ENCODE measurements at places on chromosomes 7 and 10.

GRCh38 chr7:99837649-99838361 lies 10.0 kb downstream of the CYP3A43 start:
- no peak for DNase-seq

DNA sequence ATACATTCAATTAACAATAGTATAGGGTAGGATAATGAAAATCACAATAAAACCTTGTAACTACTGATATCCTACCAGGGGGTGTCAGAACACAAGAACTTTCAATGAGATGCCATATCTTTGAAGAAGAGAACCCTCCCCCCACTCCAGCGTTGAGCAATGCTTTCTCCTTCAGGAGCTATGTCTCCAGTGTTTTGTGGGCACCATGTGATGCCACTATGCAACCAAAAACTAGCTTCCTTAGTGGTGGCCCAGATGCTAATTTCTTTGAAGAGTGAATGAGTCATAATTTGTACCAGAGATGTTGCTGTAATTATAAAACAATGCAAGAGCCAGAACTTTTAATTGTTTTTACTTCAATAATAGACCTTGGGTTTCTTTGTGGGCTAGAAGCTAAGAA lies 76.0 kb upstream of the ADO start:
- no peak for DNase-seq

- no peak for DNase-seq
Measured at GRCh38 chr7:158393926-158394625, 193.5 kb downstream of the PTPRN2 start.

- DNase-seq: no peak
Measured at GRCh38 chr10:30577048-30577447, 52.5 kb downstream of the LYZL2 start.

DNA sequence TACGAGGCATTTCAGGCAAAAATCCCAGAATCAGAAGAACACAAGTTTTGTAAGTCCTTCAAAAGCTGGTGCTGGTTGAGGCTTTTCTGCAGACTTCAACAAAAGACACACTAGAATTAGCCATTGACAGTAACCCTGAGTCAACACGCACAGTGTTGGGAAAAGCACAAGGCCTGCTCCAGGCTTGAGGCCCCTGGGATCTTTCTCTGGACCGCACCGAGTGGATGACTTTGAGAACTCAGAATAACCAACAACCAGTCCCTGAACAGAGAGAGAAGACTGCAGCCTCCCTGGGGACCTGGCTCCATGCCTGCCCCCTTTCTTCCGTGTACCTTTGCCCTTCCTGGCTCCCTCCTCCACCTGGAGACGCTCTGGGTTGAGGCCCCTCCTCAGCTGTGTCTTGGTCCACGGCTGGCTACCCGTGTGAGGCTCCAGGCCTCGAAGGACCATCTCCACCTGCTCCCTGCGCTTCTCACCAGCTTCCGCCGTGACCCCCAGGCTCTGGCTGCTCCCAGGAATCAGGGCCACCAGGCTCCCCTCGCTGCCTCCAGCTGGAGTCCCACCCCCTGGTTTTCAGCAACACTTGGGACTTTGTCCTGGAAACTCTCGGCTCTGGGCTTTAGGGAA lies 28.4 kb downstream of the DIP2C start:
- DNase-seq: no peak

GRCh38 chr10:35331894-35332640 lies 4.2 kb upstream of the CCNY start:
- DNase-seq: no peak

DNA sequence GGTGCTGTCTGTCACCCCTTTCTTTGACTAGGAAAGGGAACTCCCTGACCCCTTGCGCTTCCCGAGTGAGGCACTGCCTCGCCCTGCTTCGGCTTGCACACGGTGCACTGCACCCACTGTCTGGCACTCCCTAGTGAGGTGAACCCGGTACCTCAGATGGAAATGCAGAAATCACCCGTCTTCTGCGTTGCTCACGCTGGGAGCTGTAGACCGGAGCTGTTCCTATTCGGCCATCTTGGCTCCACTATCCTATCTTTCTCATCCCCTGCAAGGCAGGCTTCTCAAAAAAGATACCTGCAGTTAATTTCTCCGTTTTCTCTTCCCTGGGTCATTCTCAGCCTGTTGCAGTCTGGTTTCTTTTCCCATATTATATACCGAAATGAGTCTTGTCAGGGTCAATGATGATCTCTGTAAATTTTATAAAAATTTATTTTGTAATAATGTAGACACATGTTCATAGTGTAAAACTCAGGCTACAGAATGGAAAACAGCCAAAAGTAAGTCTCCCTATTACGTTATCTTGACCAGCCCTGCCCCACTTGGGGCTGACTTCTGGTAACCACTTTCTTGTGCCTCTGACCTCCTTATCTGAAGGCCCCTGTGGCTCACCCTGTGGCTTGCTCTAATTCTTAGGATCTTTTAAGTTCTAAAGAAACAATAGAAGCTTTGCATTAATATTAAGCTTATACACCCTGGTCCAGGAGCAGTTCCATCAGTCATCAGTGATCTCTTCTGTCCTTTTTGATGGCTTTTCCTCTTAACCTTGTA lies 20.7 kb downstream of the BLVRA start:
- DNase-seq: no peak

DNA sequence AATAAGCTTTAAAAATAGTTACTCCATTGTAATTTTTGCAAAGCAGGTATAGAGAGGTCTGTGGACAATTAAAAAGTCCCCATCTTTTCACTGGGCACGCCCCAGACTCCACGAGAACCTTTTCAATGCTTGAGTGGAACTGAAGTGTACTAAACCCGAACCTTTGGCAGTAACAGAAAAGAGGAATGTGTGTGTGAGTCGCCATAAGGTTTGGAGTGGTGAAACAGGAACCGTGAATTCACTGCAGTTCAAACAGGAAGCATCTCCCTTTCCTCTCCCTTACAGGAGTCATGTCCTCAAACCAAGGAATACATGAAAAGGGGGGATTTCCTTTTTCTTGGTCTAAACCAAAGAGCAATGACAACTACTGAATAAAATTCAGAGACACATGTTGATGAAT lies 23.2 kb downstream of the NDUFB2 start:
- no peak for DNase-seq

- DNase-seq: no peak
Measured at GRCh38 chr10:98270073-98270740, 2.2 kb upstream of the LOXL4 start.

DNA sequence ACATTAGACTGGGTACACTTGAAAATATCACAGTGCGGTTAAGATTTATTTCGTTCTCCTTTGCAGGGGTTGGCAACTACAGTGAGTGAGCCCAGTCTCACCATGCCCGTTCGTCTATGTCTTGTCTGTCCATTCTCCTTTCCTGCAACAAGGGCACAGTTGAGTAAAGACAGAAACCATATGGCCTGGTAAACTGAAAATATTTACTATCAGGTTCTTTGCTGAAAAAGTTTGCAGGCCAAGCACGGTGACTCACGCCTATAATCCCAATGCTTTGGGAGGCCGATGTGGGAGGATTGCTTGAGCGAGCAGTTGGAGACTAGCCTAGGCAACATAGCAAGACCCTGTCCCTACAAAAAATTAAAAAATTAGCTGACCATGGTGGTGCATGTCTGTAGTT lies 11.4 kb upstream of the KCTD7 start:
- DNase-seq: no peak

- DNase-seq: no peak
Measured at GRCh38 chr10:68271196-68271882, 39.4 kb upstream of the ATOH7 start.

DNA sequence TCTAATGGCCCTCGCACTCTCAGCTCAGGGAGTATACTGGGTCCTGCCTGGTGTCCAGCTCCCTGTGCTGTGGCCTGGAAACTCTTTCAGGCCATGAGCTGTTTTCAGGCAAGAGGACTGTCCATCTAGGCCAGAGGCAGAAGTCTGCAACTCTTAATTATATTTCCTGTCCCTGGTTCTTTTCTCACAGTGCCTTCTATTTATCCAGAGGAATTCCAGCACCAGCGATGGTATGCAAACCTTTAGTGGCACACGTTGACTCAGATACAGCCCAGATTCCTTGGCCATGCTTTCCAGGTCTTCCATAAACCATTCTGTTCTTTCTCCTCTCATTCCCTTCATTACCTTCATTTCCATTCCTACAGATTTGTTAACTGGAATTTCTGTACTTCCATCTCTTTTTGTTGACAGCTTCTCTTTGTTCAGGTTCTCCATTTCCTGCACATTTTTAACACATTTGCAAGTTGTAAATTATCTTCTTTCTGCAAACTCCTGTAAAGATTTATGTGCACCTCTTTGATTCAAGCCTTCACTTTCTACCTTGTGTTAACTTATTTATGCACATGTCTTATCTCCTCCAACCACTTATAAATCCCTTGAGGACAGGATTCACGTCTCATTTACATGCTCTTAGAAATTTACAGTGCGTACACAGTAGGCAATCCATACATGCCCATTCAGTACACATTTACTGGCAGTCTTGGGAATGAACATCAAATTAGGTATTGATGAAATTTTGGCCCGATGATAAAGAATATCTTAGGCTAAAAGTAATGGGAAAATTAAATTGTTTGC lies 172.1 kb downstream of the CELF2 start:
- no peak for DNase-seq

DNA sequence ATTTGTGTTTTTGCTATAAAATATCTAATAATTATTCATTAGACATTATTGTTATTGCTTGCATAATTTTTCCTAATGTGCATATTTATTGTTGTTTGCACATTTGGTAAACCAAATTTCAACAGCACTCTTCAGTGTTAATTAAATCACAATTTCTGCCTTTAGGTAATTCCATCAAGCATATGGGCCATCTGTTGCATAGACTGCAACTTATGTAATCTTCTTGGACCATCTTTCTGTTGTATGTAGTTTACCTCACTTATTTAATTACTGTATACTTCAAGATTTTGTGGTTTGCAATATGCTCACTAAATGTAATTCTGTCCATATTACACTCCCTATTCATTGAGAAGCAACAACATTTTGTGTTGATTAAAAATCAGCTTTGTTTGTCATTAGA lies 1360.1 kb downstream of the REEP3 start:
- no peak for DNase-seq

GRCh38 chr7:130394421-130395195 lies 14.3 kb downstream of the CPA1 start:
- peak; percentile 5 for DNase-seq

DNA sequence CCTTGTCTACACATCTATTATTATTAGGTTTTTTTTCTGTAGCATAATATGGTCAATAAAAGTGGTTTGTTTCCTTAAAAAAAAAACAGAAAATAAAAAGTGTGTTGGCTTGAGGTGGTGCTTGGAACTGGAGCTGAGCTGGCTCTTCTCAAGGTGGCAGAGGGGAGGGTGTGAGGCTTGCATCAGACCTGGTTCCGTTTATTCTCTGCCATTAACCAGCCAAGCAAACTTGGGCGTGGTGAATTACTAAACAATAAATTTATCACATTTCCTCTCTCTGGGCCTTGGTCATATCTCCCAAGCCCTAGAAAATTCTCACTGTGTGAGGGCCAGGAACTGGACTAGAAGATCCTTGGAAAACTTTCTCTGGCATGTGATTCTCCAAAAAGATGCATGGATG lies 427.5 kb upstream of the MKI67 start:
- DNase-seq: no peak

DNA sequence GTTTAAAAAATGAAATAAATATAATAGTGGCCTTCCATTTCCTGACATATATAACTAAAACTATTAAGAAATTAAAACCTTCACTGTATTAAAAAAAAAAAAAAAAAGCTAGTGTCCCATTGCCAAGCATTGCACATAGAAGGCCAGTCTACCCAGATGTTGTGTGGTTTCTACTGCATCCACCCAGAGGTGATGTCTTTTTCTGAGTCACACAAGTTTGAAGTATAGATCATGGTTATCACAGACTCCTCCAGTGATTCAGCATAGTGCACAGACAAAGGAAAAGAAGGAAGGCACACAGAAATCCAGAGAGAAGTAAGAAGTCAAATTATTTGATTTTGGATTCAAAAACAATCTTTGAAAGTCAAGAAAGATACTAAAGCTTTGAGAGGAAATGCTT lies 429.0 kb downstream of the ETV1 start:
- no peak for DNase-seq

DNA sequence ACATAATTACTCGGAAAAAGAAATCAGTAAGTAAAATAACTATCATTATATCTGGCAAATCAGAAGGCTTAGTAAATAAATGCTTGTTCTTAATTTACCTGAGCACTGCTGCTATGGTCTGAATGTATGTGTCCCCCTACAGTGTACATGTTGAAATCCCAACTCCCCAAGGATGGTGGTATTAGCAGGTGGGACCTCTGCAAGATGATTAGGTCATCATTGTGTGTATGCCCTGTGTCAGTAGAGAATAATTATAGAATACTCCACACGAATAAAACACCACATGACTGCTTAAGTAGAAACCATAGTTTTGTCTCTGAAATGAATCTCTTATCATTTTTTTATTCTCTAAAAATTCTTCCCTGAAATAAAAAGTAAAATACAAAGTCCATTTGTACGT lies 101.6 kb downstream of the RNF133 start:
- DNase-seq: no peak

DNA sequence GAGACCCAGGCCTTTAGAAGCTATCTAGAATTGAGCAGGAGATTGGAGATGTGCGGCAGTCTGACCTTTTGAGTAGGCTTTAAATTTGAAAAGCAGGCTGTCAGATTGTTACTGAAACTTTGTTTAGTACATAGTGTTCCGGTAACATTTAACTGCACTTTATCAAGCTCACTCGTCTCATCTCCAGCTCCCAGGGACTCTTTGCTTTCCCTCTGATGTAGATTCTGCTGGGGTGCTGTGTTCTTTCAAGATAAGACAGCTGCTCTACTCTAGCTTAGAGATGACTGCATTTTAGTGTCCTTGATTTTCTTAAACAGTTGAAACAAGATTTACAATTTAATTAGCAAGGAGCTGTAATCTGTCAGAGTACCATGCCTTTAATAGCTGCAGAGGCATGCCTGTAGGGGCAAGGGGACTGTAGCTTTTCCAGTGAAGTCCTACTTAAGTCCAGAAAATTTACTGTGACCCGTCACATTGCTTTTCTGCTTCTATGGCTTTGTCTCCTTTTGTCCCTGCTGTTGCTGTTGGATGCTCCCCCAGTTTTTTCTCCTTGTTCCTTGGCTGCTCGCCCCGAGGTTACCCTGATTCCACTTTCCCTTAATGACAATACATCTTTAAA lies 56.4 kb upstream of the MTPN start:
- DNase-seq: no peak

DNA sequence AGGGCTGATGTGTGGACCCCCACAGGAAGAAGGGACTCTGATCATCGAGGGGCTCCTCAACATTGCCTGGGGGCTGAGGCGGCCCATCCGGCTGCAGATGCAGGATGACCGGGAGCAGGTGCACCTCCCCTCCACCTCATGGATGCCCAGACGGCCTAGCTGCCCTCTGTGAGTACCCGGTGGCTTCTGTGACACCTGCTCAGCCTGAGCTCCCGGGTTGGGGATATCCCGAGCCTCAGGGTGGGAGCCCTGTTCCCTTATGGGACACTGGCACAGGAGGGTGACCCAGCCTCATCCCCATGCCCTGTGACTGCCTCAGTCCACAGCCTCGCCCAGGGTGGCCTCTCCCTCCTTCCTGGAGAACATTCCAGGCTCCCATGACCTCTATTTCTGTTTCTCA lies 3.9 kb upstream of the DEPP1 start:
- DNase-seq: no peak
